ENCODE measurements at places on chromosomes 1 and 21.

GRCh38 chr21:34110594-34111202, 37.3 kb downstream of the MRPS6 start:
- no peak for DNase-seq

GRCh38 chr1:155000726-155001424, 1.7 kb upstream of the ZBTB7B start:
- peak; percentile 91 for DNase-seq

DNA sequence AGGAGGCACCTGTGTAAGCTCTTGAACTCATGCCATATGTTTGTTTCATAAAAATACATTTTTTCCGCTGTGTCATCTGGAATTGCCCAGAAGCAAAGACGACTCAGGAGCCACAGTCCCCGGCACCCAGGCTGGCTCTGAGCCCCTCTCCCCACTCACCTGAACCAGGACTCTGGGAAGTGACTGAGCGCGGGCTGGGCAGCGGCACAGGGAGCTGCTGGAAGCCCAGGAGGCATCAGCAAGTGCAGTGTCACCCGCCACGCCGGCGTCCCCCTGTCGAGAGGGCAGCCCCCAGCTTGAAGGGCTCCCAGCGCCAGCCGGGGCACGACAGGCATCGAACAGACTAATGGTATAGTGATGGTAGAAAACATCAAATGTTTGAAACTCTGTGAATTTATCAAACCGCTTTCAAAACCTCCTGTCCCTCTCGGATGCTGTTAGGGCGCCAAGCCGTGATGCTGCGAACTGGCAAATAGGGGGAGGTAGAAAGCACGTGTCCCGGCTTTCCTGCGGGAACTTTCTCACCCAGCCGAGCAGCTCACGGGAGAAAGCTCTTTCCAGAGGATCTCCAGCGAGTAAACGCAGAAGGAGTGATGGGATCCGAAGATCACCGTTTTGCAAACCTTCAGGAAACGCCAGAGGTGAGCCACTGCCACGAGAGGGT, 57.8 kb upstream of the COL18A1 start:
- no peak for DNase-seq

DNA sequence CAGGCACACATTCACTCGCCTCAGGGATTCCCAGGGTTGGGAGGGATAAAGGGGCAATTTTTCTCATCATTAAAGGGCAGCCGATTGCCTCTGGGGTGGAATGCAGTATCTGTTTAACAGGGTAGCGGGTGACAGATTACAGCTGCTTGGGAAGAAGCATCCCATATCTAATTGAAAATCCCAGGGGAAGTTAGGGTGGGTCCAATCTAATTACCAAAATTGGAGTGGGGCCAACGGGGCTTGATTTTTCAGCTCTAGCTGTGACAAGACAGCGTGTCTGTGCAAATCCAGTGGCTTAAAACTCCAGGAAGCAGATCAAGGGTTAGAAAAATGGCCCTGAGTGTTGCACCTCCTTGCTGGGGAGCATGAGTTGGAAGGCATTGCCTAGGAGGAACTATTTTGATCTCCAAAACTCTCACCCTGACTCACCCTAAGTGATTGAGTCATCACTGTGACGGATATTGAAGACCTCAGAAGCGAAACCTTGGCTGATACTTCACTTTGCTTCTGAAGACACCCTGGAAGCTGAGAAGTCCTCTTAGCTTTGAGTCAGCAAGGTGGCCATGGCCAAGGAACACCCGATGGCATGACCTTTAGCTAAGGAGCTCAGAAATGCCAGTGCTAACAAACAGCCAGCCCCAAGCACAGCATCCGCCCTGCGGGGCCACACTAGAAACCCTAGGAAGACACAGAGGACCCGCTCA, 46.0 kb downstream of the GRHL3 start:
- peak; percentile 38 for DNase-seq

DNA sequence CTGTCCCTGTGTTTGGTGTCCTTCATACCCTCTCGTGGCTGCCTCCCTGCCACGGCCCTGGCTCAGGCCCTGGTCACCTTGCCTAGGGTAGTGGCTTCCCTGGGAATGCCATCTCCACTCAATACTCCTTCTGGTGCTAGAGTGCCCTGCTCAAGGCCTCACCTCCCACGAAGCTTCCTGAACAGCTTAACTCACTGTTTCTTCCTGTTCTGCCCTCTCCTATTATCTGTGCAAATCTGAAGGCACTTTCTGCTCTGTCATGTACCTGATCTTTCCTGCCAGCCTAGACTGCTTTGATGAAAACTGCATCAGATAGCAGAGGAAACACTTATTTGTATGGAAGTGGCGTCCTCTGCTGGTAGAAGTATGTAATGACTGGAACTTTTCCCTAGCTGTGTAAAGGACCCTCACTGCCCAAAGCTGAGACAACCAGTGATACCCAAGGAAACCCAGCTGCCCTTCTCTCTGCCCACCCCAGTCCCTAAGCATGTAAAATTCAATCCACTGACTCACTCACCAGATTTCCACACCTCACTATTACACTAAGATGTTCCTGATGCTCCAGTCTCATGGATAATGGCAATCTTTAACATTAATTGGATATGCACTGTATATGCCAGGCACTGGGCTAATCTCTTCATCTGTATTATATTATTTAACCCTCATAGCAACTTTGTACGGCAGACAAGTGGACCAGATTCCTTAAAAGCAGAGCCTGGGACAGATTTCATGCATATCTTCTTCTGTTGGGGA, 36.2 kb upstream of the BTG2 start:
- peak; percentile 84 for DNase-seq

DNA sequence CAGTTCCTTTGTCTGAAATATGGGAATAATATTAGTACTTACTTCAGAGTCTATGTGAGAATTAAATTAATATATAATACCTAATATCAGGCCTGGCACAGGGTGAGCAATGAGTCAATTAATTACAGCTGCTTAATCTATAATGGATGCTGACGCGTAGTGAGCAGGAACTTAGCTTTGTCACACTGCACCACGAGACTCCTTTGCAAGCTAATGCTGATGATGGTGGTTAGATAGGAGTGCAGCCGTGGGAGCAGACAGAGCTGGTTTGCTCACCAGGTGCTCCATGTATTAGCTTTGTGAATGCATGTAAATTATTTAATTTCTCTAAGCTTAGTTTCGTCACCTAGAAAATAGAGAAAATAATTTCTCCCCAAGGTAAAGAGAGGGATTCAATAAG, 35.1 kb downstream of the KCNJ15 start:
- DNase-seq: no peak

- peak; percentile 46 for DNase-seq
Observed at GRCh38 chr1:41662061-41662764, 177.7 kb upstream of the EDN2 start.

DNA sequence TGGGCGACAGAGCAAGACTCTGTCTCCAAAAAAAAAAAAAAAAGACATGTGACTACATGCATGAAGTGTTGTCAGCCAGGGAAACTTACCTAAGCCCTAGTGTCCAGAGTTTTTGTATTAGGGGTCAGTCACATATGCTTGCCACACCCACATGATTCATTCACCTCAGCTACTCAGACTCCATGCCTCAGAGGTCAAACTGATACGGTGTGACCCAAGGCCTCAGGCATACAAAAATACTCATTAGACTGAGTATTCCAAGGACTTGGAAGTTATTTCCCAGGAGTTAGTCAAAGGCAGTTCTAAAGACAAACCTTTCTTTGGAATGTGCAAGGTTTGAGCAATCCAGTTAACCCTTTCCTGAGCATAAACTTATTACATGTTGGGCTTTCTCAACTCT, 6.3 kb upstream of the TRIM33 start:
- no peak for DNase-seq

GRCh38 chr1:111754984-111755330, 744 bp upstream of the DDX20 start:
- peak; percentile 79 for DNase-seq

GRCh38 chr1:52127181-52128180, 14.4 kb upstream of the ZFYVE9 start:
- peak; percentile 81 for DNase-seq

- peak; percentile 74 for DNase-seq
Observed at GRCh38 chr1:208058267-208058666, 147.3 kb upstream of the CD34 start.

- DNase-seq: no peak
Observed at GRCh38 chr1:29502225-29502910, 266.0 kb downstream of the PTPRU start.

GRCh38 chr21:42690586-42690985, 37.2 kb downstream of the PDE9A start:
- no peak for DNase-seq

GRCh38 chr21:20276954-20277353, 721.3 kb upstream of the NCAM2 start:
- no peak for DNase-seq

- no peak for DNase-seq
Observed at GRCh38 chr21:36254106-36254941, 65.7 kb upstream of the MORC3 start.

GRCh38 chr1:180360333-180361075, 130.4 kb downstream of the LHX4 start:
- DNase-seq: no peak

GRCh38 chr1:31264790-31265386, 25.2 kb upstream of the NKAIN1 start:
- no peak for DNase-seq

GRCh38 chr1:92924501-92924900, 36.8 kb downstream of the DIPK1A start:
- no peak for DNase-seq

- no peak for DNase-seq
Observed at GRCh38 chr1:92953491-92953890, 7.8 kb downstream of the DIPK1A start.

- DNase-seq: peak; percentile 100
Observed at GRCh38 chr1:243469497-243469896, 213.7 kb downstream of the SDCCAG8 start.

Measured in NCI-H1694 treated with DMSO at 0.1 percent for 48 hours (cell line).